Stimulated activated memory B cell treated with anti-CD40 and anti-IgM and Interleukin-4, amounts not matched to agents 10 μg/mL and 1 μg/mL and 100 μg/mL, for 72 hours (primary cell): ENCODE measurements at places on chromosomes 13 and 19.

- ATAC-seq, result no peak
These were observed 190.9 kb downstream of the COL4A1 start for GRCh38 chr13:110116072-110116487.

DNA sequence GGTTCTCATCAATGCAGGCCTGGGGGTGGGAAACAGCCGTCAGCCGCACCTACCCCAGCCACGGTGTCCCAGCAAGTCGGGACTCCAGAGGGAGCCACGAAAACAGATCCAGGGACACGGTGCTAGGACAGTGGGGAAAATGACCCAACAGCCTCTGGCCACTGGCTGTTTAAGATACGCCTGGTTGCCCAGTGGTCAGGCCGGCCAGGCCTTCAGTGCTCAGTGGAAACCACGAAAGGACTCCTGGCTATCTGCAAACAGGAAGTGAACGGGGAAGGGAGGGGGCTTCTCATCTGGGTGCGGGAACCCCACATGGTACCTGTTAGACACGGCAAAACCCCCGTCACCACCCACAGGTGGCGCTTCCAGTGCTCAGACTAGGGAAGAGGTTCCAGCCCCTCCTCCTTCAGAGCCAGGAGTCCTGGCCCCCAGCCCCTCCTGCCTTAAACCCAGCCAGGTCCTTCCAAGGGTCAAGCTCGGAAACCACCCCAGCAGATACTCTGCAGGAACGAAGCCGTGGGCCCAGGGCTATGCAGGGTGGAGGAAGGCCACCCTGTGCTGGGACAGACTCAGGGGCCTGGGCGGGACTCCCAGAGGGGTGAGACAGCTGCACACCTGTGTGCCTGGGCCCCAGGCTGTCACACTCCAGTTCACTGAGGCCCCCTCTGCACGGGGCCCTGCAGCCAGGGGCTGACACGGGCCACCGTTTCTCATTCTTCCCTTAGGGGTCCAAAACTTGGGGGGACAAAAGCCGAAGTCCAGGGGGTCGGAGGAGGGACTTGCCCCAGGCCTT lies 4.5 kb downstream of the PPP1R12C start:
- no peak for ATAC-seq

DNA sequence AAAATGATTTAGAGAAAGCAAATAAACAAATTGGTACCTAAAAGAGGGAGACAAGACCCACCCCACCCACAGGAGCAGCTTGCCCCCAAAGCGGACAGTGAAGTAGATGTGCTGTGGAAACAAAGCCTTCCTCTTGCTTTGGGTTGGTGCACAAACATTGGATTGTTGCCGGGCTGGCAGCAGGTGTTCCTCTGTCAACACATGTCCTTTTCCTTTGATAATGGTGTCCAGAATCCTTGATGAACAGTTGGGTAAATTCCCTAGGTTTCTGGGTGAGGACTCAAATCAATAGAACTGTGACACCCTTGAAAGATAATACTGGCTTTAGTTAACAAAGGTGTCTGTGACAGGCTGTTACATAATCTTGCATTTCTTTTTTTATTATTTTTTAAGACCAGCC lies 311.8 kb downstream of the SPRY2 start:
- no peak for ATAC-seq

- ATAC-seq, result peak; percentile 52
These were observed 485 bp upstream of the ZNF845 start for GRCh38 chr19:53333066-53333462.
